H9 (cell line): ENCODE measurements at places on chromosomes 5 and 9. TPM values are rescaled to one million over a fixed set of nuclear protein-coding genes. Genes with fewer than 3 reads are reported as not detected.

ADAMTSL1 gene
- 1.2 and 1.5 TPM in 2 replicates for total RNA-seq

- no peak for DNase-seq
These were observed 13.7 kb downstream of the IER5L start for GRCh38 chr9:129164246-129164930.

DNA sequence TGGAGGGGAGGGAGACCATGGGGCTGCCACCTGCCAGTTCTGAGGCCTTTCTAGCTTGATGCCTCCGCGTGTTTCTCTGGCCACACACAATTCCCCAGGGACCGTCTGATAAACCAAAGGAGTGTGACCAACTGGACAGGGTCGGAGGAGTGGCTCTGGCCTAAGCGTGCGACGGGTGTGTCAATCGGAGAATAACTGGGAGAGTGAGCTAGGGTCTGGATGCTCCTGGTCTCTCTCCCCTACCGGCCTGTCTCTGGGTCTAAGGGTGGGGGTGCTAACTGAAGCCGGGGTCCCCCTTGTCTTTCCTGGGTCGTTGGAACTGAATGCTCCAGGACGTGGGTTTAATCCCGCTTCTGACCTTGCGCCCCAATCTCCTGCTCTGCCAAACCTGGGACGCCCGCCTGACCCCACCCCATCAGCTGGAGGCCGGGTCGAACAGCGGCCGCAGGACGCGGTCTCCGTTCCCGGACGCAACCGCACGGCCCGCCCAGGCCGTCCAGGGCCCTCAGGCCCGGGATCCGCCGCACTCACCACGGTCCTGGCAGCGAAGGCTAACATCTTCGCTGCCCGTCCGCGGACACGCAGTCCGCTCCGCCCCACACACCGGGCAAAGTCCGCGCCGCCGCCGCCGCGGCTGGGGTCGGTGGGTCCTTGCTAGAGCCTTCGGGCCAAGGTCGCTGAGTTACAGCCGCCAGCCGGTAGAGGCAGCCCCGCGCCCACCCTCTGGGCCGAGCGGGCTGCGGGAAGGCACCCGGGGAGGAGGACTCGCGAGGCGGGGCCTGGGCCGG, 447 bp downstream of the CRAT start:
- DNase-seq = no peak

DNA sequence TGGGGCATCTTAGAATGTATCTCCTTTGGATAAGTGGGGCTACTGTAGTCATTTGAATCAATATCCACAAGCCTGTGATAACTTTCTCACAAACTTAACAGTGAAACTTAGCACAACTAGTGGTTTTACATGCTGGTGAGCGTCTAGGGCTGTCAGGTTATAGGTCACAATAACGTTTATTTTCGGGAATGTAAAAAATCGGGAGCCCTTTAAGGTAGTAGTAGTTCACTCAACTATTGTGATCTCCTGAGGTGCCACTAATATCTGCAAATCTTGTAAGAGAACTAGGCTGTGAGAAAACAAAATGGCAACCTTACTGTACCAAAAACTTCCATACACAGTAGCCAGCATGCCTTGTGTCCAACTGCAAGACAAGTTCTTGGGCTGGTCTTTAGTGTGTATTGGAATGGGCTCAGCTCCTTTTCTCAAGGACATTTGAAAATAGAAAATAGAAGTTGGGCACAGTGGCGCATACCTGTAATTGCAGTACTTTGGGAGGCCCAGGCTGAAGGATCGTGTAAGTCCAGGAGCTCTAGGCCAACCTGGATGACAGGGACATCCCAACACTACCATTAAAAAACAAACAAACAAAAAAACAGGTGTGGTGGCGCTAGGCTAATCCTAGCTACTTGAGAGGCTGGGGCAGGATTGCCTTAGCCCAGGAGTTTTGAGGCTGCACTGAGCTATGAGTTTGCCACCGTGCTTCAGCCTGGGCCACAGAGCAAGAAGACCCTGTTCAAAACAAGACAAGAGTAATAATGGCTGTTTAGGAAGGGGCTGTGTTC, 5.2 kb upstream of the PKN3 start:
- DNase-seq = peak; percentile 30

DNA sequence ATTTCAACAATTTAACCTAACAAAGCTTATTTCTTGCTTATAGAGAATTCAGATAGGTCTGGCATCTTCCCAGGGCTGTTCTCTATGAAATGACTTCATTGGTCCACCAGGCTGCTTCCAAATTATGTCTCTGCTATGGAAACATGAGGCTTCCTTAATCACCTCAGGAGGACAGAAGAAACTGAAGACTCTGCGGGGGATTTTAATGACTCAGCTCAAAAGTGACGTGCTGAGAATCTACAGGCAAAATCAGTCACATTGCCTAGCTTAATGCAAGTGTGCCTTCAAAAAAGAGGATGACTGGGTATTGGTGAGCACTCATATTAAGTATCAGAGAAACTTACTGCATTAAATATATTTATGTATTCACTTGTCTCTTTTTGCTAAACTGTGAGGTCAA, 315.5 kb upstream of the RGMB start:
- DNase-seq = no peak

DNA sequence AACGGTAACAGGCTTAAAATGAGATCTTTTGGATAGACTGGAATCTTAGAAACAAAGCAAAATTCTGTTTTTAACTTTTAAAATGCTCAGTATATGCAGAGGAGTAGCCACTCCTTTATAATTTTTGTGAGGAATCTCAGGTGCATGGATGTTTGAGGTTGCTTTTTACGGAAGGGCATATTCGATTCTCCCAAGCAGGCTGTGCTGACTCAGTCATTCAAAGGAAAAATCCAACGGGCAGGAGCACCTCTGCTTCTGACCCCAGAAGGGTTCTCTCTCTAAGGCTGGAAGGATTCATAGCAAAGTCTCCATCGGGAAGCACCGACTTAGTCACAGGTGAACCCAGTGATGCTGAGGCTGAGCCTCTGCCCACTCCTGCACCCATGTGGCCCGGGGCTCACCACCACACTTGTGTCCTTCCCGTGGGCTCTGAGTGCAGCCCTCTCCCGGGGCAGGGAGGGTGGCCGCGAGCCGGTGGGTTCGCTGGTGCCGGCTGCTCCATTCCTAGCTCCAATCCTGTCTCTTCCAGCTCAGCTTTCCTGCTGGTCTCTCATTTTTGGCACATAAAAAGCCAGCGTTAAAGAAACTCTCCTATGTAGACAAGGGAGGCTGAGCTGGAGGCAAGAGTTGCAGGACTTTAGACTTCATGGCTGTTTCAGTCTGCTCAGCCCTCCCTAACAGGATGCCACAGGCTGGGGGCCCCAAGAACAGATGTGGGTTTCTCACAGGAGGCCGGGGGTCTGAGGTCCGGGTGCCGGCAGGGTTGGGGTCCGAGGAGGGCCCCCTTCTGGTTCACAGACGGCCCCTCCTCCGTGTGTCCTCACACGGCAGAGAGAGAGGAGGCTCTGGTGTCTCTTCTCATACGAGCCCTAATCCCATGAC, 135.6 kb upstream of the LPCAT1 start:
- peak; percentile 30 for DNase-seq

NDOR1 gene
- 44.1 and 45.3 TPM in 2 replicates for total RNA-seq
